ENCODE measurements at places on chromosomes 3 and 15.

DNA sequence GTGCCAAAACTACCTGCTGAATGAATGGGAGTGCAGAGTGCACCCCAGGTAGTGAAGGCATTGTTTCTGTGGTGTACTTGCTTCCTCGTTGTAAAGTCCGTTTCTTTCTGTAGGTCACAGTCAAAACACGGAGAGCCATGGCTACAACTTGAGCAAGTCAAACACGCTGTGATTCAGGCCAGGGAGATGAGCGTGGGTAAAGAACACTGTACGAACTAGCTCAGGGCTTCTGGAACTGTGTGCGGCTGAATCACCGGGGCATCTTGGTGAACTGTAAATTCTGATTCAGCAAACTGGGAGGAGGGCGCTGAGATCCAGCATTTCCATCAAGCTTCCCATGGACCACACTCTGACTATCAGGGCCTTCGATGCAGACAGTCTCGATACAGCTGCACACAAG, 5.0 kb upstream of the TNK2 start:
- DNase-seq: no peak

DNA sequence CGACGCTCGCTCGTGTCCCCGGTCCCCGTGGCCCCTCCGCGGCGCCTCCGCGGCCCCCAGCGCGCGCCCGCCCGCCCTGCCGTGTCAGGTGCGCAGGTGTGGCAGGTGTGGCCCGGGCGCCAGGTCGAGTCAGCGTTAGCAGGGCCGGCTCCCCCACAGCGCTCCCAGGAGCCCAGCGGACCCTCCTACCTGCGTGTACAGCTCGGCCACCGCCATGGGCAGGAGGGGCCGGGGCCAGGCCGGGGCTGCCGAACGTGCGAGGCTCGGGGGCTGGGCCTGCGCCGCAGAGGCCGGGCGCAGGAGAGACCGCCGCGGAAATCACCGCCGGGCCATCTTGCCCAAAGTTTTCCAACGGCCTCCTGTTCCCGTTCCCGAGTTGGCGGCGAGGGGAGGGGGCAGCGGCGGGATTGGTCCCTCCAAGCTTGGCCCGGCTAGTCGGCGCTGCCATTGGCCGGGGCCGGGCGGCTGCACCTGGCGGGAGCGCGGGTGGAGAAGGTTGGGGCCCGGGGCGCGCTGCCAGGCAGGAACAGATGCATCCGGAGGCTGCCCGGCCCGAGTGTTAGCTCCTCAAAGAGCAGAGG, at the start of gene MYO5C:
TSS of gene MYO5C (minus strand) at position 384 of the 581 bp plus-strand sequence. CDS start at position 216, 168 bp downstream.
- no peak for DNase-seq

- DNase-seq: no peak
Measured at GRCh38 chr15:90496791-90497190, 32.9 kb upstream of the CRTC3 start.

DNA sequence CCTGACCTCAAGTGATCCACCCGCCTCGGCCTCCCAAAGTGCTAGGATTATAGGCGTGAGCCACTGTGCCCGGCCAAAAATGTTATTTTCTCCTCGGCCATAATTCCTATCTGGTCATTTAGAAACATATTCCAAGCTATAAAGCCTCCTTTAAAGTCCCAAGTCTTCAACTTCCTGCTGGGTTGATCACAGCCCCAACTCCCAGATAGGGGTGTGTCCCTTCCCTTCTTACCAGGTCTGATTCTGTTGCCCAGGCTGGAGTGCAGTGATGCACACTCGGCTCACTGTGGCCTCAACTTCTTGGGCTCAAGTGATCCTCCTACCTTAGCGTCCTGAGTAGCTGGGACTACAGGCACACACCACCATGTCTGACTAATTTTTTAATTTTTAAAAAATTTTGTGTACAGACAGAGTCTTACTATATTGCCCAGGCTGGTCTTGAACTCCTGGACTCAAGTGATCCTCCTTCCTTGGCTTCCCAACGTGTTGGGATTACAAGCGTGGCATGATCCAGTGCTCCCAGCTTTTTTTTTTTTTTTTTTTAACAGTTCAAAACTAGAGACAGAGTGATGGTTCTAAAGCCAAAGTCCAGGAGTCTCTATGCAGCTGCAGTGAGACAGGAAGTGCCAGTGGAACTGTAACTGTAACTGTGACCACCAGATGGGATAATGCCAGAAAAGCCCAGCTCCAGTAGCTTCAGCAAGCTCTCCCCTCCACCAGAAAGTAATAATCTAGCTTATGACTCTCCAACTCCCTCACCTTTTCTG, 8.2 kb upstream of the PRKAR2A start:
- DNase-seq: no peak

DNA sequence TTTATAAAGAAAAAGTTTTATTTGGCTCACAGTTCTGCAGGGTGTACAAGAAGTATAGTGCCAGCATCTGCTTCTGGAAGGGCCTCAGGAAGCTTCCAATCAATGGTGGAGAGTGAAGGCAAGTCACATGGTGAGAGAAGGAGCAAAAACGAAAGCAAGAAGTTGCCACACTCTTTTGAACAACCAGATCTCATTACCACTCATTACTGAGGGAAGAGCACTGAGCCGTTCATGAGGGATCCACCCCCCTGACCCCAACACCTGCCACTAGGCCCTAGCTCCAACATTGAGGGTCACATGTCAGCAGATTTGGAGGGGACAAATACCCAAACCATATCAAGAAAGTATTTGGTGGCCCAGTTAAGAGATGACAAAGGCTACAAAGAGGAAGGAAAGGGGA, 239.3 kb upstream of the UBE2E1 start:
- DNase-seq: no peak

GRCh38 chr15:29050870-29051269, 165.1 kb downstream of the APBA2 start:
- no peak for DNase-seq

DNA sequence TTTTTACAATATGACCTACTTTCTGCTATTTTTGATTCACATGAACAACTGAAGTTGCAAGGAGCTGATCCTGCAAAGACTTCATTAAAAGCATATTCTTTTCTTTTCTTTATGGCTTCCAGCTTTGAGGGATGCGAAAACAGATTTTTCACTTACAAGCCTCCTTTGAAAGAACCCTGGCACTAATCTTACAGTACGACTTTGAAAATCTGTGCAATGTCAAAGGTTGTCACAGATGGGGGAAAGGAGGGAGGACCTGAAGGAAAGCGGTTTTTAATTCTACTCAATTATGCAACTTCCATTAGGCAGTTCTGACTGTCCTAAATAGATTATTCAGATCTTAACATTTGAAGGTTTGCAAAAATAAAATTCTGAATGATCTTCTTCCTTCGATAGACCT, 130.5 kb downstream of the TNIK start:
- DNase-seq: no peak

DNA sequence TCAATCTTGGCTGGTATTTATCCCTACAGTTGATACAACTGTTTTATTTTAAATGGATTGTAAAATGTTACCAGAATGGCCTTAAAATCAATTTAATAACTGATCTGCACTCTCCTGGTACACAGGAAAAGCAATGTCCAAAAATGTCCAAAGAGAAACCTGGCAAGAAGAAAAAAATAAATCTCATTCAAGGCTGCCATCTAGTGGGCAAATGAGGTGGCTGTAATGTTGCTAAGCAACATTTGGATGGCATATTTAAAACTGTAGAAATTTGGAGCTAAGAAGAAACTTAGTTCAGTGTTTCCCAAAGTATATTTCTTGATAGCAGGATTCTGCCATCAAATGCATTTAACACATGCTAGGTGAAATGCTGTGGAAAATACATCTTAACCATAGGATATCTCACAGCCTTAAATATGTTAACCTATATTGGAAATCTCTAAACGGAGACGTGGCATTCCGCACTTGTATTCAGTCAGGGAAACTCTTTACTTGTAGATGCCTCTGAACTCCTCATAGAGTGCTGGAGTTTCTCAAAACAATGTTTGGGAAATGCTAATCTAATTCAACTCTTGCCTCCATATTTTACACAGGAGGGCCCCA, 216.8 kb downstream of the ERC2 start:
- no peak for DNase-seq

- no peak for DNase-seq
Measured at GRCh38 chr3:42691816-42692666, 6.7 kb downstream of the KLHL40 start.

DNA sequence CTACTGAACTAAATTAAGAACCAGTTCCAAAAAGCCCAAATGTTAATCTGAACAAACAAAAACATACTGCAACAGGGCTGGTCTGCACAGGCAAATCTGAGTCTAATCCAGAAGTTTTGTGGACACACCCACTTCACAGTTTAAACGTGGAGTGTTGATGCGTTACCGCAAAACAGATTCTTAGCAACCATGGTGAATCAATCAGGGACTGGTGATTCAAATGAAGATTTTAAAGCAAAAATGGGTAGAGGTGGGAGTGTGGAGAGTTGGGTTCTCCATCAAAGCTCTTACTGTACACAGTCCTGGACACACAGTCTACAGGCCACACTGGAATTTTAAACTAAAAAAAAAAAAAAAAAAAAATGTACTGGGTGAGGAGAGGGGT, 5.2 kb downstream of the ANXA2 start:
- DNase-seq: no peak

DNA sequence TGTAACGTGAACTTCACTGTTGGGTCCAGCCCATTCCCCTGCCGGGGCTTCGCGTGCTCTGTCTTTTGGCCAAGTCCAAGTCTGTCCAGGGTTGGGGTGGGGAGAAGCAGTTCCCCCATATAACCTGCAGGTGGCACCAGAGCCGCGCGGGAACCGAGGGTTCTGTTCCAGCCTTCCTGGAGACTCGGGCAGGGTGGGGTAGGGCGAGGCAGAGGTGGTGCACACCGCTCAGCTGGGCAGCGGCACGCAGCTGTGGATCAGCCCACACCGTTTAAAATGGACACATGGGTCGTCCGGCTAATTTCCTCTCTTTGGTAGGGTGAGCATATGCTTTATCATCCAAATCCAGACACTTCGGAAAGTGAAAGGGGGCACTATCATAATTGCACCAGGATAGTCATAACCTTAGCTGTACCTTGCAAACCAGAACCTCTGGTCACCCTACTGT, 118.1 kb downstream of the TBC1D2B start:
- DNase-seq: peak; percentile 50

- no peak for DNase-seq
Measured at GRCh38 chr15:42156243-42156922, at the start of gene PLA2G4F. TSS of gene PLA2G4F (minus strand) at chr15:42156636. CDS start at chr15:42156549, 87 bp downstream.

DNA sequence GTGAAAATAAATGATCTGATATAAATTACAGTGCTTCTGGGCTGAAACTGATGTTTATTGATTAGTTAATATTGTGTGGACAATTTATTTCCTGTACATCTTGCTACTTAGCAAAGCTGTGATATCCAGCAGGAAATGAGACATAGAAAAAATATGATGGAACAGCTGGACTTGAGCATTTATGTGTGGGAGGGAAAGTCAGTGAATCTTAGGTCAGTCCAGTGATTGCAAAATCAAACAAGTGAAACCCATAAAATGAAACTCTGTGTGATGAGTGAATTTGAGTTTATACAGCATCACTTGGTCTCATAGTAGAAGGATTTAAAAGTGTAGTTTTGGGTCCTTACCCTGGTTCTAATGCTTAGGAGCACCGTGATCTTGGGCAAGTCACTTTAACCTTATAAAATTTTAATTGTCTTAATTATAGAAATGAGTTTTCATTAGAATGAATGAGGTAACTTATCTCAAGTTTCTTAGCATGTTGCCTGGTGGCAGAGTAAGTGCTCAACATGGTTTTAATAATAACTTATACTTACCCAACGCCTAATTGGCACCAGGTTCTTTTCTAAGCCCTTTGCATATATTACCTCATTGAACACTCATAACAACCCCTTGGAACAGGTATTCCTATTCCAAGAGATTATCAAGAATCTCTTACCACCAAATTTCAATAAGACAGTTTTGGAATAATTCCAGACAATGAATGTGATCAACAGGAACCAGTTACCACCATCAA, 194.6 kb downstream of the ADAMTSL3 start:
- DNase-seq: no peak

DNA sequence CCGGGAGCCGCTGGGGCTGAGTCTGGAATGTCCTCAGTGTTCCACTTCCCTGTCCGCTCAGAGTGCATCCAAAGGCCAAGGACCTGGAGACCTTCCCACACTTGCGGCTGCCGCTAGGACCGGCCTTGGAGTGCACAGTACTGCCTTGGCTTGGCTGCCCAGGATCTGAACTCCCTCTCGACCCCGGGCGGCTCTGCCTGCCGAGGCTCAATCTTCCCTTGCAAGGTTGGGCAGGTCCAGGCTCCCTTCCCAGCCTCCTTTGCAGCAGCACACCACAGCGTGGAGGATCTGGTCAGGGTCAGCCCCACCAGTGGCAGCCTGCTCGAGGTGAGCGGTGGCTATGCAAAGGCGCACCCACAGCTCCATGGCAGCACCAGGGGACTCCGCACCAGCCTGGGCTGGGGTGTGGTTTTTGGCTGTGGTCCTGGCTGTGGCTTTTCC, 69.2 kb downstream of the PLXNA1 start:
- DNase-seq: no peak

- no peak for DNase-seq
Measured at GRCh38 chr3:112633757-112634156, 7.2 kb downstream of the CCDC80 start.

- DNase-seq: no peak
Measured at GRCh38 chr15:41990691-41991090, 18.3 kb upstream of the EHD4 start.

- DNase-seq: no peak
Measured at GRCh38 chr3:88595026-88595425, 445.3 kb downstream of the C3orf38 start.

- no peak for DNase-seq
Measured at GRCh38 chr3:59774634-59775033, 724.8 kb upstream of the CFAP20DC start.

DNA sequence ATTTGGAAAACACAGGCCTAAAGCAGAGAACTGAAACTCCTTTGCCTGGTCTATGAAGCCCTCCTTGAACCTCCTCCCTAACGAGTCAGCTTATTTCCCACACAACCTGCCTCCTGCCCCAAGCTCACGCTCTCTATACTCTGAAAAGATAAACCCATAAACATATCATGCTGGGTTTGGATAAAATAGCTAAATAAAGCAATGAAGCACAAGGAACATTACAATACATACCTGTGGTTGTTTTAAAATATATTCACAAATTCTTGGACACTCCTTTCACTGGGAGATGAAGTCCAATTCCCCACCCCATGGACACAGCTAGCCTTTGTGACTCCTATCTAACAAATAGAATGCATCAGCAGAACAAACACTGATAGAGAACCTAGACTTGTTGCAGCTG, 98.2 kb downstream of the PLCH1 start:
- no peak for DNase-seq

- DNase-seq: no peak
Measured at GRCh38 chr3:161893972-161894371, 397.4 kb downstream of the OTOL1 start.

GRCh38 chr3:73401616-73402279, 223.0 kb downstream of the PDZRN3 start:
- no peak for DNase-seq

DNA sequence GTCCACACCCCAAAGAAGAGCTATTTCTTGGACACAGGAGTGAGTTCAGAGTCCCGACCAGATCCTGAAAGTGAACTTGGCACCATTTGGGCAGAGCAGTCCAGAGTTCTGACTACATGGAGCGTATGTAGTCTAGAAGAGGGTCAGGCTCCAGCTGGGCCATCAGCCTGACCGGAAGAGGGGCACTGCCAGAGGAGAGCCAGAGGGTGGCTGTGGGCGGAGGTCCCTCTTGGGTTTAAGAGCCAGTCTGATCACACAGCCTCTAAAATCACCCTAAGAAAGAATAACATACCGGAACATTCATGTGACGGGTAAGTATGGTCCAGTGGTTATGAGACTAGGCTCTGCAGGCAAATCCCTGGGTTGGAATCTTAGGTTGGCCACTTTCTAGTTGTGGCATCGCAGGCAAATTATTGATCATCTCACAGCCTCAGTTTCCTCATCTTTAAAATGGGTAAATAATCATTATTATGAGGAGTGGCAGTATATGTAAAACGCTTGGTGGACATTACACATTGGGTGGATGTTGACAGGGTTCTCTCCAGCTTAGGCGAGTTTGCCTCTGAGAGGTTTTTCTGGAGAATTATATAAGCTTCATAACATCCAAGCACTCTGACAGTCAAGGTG, 2.1 kb upstream of the RAP2B start:
- no peak for DNase-seq

Measured in caudate nucleus (tissue), 63 donors.